ENCODE measurements at places on chromosomes 5 and 9.

DNA sequence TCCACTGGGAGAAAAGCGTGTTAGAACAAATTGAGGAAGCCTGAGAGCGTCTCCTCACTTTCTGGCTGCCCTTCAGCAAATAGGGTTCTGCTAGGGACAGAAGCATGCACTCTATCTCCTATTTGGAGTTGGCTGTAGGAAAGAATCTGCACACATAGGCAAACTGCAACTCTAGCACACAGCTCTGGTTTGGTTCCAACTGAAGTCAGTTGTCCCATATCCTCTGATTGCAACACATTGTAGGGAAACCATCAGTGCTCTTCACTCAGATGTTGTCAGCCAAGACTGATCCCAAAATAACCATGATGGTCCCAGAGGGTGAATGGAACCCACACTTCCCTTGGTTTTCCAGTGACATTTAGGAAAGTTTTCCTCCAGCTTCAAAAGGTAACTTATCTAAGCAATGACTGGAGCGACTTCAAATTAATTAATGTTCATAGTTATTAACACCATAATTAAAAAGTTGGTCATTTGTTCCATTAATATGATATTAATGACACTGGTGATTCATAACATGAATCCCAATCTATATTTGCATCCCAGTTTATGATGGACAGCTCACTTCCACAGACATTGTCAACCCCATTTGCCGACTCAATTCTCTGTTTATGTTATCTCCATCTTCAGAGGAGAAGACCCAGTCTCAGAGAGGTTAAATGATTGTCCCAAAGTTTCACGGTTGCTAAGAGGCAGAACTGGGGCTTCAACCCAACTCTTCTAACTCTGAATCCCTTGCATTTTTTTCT is 136.7 kb upstream of the ZNF462 start:
- no peak for DNase-seq

DNA sequence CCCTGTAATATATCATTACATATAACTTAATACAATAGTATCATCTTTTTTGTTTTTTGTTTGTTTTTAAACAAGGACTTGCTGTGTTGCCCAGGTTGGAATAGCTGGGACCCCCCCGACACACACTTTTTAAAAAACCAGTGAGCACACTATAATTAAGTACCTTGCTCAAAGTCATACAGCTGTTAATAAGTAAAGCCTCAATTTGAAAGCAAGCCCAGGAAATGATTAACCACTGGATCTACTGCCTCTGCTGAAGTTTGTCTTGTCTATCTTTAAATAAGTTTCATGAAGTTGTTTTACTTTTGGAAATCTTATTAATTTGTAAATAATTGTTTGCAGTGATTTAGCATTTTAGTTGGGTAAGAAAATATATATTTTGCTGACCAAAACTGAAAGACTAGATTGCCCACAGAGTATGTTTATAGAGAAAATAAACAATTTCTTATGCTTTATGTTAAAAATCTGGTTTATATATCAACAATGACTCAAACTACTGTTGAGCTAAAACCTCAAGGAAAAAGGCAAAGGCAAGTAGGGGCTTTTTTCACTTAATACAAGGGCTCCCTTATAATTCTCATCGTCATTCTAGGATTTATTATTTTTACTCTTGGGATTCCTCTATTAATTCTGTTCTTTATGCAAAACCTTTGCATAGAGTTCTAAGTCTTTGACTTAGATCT is 5.8 kb upstream of the CARNMT1 start:
- DNase-seq, result no peak

DNA sequence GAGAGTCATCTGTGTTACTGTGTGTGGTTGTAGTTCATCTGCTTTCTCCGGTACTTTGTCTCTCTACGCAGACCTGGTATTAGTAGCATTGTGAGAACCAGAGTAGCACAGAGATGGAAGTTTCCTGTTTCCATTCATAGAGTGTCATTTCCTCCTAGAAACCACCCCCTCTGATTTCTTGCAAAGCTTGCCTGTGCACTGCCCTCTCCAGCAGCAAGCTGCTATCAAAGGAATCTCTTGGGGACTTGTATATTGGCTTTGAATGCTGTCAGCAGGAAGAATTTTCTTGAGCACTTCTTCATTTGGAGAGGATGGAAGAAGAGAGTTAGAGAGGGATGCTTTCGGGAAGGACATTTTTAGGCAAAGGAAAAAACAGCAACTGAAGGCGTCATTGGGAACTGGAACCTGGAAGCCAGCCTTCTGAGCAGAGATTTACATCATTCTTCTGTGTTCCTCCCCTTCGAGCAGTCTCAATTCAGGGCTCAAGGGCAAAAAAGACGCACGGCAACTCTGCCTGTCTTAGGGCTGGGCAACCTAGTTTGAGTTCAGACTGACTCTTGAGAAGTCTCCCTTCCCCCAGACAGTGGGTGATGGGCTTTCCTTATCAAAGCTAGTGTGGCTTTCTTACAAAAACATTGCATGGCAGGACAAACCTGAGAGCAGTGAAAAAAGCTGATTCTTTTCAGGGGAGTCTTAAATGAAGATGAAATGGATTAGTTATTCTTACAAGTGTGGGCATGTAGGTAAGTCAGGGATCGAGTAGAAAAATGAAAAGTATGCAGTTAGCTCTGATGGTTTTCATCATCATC is 226.3 kb downstream of the AOPEP start:
- DNase-seq, result no peak

DNA sequence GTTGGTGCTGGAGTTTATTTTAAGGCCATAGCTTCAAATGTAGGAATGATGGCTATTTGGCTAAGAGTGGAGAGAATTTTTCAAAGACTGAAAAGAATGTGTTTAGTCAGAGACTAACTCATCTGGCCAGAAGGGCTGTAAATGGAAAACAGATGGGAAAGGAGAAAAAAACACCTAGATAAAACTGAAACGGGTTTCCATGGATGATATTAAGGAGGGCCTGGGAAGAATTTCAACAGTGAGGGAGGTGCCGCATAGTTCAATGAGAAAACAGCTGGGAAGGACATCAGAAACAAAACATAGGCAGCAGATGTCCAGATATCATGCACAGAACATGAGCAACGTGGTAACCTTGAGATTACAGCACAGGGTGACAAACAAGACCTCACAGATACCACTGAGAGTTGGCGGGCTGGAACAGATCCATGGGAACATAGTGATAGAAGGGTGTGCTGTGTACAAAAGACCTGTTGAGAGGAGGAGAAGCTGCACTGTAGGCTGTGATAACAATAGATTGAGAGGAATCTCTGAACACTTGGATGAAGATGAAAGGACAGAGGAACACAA is 31.2 kb upstream of the RAD23B start:
- DNase-seq, result no peak

- no peak for DNase-seq
These were observed 5.9 kb downstream of the DPYSL3 start for GRCh38 chr5:147504011-147504410.

Measured in stimulated activated CD4-positive, alpha-beta T cell treated with anti-CD3 and anti-CD28 coated beads, Interleukin-12 subunit alpha, Interleukin-12 subunit beta, amount 100 ng/mL, for 48 hours (primary cell).